ENCODE measurements at places on chromosomes 3 and 15.

GRCh38 chr15:97995881-97996603 lies 35.5 kb downstream of the ARRDC4 start:
- no peak for DNase-seq

DNA sequence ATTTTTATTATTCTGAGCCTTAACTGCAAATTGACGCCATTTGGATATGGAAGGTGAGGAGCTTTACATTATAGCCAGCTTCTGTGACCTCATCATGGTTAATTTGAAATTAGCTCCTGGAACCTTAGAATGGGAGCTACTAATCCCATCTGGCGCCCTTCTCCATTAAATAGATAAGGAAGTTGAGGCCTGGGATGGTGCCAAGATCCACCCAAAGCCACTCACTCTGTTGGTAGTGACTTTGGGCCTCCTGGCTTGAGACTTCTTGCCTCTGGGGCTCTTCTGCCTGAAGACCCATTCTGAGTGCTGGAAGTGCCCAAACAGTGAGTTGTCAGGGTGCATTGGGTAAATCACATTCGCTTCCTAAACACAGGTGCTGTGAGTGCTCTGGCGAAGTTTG lies 12.0 kb upstream of the HMCES start:
- no peak for DNase-seq

DNA sequence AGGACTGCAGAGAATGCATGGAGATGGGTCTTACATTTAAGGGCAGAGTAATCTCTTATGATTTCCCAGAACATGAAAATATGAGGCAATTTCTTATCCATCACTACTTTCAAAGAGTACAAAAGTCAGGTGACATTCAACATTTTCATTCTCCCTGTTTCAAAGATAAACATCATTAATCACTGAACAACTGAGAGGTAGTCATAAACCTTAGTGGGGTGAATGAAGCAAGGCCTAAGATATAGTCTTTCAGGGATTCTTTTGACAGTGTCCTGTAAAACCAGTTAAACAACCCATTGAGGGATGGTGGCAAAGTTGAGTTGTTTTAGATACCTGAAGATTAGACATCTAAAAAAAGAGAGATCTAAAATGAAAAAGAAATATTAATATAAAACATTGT lies 271.6 kb upstream of the CBLB start:
- no peak for DNase-seq

DNA sequence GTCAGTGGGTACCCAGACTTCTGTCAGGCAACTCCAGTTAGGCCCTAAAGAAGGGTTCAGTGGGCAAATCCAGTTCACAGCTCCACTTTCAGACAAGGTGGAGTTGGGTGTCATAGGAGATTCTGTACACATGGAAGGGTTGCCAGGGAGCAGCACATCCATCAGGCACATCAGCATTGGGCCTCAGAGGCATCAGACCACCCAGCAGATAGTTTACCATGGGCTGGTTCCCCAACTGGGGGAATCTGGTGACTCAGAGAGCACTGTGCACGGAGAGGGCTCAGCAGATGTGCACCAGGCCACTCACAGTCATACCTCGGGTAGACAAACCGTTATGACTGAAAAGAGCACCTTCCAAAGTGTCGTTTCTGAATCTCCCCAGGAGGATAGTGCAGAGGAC lies 27.2 kb downstream of the SYNM start:
- no peak for DNase-seq

DNA sequence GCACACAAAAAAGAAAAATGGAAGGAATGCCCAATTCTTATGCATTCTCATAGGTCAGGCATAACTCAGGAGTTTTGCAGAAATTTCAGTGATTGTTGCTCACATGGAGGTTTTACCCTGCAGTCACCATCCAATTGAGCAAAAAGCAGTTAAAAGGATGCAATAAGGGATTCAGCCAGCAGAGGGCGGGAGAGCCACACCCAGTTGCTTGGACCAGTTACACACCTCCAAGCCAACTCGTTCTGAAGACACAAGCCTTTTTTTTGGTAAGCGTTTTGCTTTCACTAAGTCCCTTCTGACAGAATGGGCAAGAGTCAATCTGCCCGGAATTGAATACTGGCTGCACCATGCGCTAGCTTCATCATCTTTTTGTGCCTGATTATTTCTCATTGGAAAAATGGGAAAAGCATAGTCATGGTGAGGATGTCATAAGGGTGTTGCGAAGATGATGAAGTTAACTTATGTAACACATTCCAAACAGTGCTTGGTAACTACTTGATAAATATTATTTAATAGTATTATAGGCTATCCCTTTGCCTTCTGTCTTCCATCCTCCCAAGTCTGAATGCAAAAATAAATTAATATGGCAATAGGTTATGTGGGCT lies 154.4 kb upstream of the SGO1 start:
- DNase-seq: peak; percentile 31

DNA sequence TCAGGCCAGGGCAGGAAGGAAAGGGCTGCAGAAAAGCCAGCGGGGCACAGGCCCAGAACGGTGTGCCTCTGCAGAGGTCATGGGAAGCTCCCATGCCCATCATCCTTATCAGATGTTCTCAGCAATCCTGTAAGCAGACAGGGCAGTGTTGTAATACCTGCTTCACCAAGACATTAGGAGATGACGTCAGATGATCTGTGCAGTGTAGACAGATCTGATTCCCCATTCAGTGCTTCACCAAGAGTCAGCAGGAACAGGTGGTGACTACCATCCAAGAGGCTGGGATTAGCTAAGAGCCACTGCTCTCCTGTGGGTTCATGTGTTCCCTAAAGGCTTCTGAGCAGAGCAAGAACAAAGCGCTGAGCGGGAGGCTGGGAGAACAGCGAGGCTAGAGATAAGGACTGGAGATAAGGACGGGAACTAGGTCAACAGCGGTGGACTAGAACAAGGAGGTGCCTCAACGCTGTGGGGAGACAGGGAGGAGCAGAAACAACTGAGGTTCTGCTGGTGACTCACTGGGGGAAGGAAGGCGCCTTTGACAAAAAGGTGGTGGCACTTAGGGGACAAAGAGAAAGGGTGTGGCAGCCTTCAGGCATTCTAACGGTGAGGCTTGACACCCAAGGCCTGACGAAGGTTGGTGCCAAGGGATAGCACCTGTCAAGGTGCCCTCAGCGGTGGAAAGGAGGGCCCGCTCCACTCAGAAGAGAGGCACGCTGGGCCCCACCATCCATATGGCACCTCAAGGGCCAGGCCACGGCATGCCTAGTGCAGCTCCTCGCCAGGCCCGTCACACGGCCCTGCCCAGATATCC lies 28.4 kb downstream of the CCDC12 start:
- DNase-seq: peak; percentile 33

DNA sequence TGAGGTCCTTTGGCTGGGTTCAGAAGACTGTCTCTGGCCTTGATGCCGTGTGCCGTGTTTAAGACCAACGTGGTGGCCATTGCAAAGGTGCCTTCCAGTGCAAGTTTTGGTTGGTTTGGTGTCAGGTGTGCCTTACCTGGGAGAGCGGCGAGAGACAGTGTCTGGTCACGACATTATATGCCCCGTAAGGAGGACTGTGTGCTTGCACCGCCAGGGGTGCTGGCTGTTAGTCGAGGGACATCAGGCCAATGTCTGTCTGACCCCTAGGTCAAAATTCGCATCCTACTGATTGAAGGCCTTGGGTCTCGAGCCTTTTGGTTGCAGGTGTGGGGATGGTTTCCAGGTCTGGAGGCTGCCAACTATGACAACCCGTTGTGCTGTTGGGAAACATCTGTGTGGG lies 111.9 kb downstream of the SNRPN start:
- no peak for DNase-seq

GRCh38 chr3:43727930-43728329 lies 37.2 kb downstream of the ABHD5 start:
- DNase-seq: no peak

DNA sequence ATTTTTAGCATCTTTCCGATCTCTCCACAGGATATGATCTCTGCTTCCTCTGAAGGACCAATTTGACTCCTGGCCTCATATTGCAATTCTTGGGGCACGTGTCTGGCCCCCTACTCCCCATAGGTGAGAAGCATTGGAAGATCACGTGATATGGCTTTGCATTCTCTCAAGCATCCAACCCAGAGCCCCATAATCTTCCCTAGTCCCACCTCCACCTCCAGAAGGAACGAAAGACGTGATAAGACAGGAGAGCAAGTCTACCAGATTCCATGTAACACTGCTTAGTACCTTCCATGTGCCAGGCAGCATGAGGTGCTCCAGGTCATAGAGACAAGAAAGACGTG lies 176.3 kb downstream of the MEGF11 start:
- DNase-seq: no peak

DNA sequence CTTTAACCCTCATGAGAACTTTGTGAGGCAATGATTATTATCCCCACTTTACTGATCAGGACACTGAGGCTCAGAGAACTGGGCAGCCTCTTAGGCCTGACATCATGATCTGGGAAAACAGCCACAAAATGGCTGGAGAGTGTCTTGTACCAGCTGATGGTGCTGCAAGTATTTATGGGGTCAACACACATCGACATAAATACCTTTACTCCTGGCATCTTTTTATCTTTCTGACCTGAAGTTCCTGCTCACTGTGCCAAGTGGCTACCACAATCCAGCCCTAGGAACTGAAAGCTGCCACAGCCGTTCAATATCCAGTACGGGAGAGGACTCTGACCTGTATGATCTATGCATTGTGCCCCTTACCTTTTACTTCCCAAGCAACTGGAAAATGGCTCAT lies 29.2 kb upstream of the MUC13 start:
- no peak for DNase-seq

DNA sequence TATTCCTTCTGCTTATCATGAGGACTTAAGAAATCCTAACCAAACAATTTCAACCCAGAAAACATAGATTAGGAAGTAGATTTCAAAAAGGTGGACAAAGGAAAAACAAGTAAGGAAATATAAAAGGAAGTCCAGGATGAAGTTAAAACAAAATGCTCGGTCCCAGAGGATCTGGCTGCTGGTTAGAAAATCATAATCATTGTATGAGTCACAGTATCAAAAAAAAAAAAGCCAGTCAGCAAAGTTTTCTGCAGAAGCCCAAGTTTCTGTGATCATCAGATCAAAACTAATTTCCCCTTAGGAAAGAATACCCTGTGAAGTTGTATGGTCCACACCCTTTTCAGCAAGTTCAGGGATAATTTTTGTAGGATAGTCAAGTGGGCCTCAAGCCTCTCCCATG lies 43.0 kb upstream of the LRTM1 start:
- DNase-seq: no peak

DNA sequence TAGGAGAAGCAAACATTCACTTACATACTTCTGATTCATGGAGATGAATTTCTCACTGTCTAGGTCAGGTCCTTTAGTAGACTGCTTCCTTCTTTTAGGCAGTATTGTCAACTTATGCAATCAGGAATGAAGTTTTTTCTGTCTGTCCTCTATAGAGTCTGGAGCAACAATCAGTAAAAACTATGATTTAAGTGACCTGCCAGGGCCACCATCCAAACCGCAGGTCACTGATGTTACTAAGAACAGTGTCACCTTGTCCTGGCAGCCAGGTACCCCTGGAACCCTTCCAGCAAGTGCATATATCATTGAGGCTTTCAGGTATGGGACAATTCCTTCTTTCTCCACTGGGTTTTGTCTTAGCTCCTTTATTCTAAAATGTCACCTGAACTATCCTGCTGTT lies 523.1 kb downstream of the ROBO2 start:
- no peak for DNase-seq

DNA sequence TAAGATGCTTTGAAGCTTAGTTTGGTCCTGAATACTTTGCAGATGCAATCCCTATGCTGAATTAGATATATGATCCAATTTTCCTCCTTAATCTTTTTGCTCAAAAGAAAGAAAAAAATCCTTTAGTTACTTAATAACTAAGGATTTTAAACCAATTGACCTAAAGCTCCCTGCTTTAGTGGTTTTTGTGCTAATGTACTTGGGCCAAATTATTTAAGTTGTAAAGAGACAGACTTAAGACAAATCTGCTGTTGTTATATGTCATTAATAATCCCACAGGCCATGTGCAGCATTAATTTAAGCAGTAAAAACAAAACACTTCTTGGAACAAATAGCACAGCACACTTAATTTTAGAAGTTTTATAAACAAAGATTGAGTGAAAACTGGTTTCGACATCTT lies 776.1 kb upstream of the SEMA6D start:
- no peak for DNase-seq

GRCh38 chr15:86595741-86596140 lies 516.1 kb downstream of the AGBL1 start:
- DNase-seq: no peak

DNA sequence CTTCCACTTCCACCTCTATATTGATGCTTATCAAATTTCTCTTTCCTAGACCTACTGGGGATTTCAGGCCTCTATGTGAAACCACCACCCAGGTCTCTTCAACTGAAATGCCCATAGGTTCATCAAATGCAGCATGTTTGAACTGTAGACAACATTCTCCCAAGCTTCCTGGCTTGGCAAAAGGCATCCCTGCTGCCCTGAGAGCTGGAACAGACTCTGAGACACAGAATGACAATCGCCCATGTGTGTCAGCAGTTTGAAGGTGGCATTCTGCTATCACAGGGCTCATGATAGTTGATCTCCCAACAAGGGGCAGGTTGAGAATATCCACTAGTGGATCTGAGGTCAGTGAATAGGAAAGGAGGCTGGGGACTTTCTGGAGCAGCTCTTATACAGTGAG lies 200.7 kb downstream of the RPLP1 start:
- DNase-seq: no peak

DNA sequence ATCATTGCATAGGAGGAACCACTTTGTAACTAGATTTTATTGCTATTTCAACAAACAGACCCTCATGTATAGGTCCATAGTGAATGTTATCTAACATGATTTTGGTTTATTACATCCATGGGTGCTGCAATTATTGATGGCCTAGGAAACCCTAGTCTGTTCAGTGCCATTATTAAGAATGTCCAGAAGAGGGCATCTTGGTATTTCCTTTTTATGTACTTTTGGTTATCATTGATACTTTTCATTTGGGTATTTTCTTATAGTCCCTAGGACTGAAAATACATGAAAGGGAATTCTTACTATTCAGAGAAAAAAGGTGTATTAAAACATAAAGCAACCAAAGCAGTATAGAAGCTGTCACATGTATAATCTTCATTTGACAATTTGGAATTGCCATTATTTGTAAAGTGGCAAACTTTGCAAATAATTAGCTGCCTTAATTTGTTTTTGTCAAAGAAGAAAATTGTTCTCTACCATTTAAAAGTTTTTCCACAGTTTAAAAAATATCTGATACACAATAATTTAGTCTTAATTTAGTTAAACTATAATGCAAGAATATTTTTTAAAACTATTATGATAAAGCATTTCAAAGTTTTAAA lies 48.7 kb downstream of the CNOT10 start:
- no peak for DNase-seq
